ENCODE measurements at places on chromosomes 7 and 10.

GRCh38 chr7:155576900-155577508 lies 30.6 kb upstream of the CNPY1 start:
- DNase-seq: no peak

DNA sequence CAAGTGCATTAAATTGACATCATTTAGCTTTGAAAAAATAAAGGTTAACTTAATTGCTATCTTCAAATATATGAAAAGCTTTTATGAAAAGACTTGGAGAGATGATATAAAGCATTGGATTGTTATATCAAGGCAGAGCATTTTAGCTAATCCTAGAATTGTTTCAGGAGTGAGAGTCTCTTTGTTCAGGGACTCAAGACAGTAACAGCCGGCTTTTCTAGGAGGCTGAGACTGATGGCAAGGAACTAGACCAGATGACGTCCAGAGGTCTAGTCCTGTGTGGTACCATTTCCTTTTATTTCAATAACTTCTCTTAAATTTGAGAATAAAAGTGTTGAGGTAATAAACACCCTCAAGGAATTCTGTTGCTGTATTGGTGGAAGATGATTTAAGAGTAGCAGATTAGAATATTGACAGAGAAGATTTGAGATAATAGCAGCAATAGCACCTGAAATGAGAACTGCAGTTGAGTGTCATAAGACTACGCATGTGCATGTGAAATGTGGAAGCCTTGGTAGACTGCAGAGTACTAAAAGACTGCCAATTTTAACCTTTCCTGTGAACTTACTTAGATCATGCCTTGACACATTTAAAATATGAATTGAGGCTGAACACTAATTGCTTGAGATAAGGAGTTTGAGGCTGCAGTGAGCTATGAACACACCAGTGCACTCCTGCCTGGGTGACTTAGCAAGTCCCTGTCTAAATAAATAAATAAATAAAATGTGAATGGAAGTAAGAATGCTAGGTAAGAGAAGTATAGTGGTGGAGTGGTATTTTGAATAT lies 79.6 kb downstream of the ZNRF2 start:
- no peak for DNase-seq

DNA sequence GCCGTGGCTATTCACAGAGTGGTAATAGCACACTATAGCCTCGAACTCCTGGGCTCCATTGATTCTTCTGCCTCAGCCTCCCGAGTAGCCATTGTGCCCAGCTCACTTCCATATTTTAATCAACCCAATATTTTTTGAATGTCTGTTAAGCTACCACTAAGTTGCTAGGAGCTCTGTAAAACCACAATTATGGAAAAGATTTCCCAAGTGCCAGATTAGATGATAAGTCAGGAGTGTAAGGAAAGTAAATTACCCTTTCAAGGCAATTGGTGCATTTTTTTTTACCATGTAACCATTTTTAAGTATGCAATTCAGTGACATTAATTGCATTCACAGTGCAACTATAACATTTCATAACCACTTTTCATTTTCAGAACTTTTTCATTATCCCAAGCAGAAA lies 87.5 kb upstream of the GATAD1 start:
- no peak for DNase-seq

- DNase-seq: no peak
Measured at GRCh38 chr7:158113321-158114025, 474.1 kb downstream of the PTPRN2 start.

DNA sequence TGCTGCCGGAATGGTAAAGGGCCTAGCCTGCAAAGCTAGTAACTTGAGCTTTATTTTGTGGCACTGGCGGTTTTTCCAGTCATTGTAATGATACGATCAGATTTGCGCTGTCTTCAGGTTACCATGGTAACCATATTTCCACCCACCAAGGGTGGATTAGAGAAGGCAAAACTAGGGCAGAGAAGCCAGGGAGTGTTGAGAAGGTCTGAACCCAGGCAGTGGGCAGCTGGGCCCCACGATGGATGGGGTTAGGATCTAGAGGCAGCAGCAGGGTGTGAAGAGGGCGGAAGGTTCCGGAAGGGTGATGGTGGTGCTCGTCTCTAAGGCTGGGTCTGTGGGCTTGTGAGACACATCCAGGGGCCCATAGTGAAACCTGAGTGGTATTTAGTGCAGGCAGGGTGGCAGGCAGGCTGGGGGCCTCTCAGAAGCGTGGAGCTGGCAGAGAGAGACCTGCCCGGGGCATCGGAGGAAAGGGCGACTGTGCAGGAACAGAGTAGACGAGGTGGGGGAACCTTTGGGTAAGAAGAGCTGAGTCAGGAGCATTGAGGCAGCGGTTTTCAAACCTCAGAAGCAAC lies 87.9 kb upstream of the GTF2I start:
- DNase-seq: no peak

GRCh38 chr7:2688409-2689342 lies 674 bp downstream of the AMZ1 start:
- DNase-seq: no peak

GRCh38 chr10:63718006-63718405 lies 196.8 kb downstream of the REEP3 start:
- no peak for DNase-seq

Measured in stimulated activated CD4-positive, alpha-beta T cell treated with anti-CD3 and anti-CD28 coated beads, Interleukin-15, amount 100 ng/mL, for 1 hour (primary cell).